ENCODE measurements at places on chromosomes 3 and 15.
A peak's percentile ranks its signal among the peaks of the same experiment; 100 is the strongest.

DNA sequence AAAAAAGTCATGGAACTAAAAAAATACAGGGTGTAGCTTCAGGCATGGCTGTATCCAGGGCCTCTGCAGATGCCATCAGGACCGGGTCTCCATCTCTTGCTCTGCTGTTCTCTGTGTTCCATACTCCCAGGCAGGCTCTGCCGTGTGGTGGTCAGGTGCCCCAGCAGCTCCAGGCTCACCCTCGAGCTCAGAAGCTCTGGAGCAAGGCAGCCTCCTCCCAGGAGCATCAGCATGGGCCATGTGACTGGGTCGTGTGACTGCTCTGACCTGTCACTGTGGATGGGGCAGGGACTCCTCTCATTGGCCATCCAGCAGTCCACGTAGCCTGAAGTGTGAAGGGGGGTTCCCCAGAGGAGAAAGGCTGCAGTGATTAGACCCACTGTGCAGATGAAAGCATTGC, 8.5 kb downstream of the FBLN2 start:
- DNase-seq, result no peak

DNA sequence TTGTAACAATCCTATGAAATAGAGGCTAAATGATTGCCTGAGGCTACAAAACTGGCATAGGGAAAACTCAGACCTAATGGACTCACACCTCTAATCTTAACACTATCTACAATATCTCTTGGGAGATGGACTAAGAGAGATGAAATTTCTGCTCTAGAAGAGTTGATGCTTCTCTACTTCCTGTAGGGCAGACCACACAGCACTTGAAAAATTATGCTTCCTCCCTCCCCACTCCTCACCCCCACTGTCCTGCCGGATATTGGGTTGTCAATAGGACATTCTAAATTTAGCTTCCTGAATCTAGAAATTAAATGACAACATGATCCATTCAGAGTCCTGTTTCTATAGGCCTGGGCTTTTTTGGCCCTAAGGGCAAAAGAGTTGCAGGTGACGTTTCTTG, 295.6 kb downstream of the GAP43 start:
- no peak for DNase-seq

GRCh38 chr3:39267631-39268548, 11.9 kb downstream of the CX3CR1 start:
- DNase-seq, result no peak

GRCh38 chr3:38454178-38454883, 641 bp downstream of the ACVR2B start:
- DNase-seq, result no peak

DNA sequence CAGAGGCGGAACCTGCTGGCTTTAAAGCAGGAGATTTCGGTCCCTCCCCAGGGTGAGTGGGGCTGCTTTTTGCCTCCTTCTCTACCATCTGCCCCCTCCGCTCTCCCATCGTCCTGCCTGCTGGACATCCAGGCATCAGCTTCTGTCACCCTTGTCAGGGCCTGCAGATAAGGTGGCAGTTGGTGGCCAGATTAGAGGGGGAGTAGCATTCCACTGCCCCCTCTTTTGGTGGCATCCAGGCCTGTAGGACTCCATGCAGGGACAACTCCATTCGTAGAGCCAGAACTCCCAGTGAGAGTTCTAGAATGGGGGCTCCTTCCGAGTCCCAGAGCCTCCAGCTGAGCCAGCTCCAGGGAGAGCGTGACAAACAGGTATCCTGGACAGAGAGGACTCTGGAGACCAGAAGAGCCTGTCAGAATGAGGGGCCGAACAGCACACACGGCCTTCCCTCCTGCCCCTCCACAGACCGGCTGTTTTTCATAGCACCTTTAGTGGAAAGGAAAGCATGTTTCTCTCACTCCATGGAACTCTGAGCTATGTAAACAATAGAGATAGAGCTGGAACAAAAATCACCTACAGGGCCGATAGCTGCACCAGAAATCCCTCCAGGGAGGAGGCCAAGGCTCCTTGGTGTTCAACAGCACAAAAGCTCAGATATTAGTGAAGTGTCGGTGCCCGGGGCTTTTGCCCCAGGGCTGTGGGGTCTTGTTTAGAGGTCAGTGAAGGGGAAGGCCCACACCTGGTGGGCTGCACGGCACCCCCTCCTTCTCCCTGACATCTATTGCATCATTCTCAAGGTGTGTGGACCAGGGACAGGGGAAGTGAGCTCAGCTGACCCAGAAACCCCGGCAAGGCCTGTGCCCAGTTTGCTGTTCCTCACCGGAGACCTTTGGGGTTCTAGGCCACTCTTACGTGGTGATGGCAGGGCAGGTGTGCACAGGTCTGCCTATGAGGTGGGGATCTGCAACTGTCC, 34.2 kb downstream of the MAGEF1 start:
- no peak for DNase-seq

GRCh38 chr3:69205385-69205784, 83.0 kb upstream of the LMOD3 start:
- DNase-seq, result no peak

DNA sequence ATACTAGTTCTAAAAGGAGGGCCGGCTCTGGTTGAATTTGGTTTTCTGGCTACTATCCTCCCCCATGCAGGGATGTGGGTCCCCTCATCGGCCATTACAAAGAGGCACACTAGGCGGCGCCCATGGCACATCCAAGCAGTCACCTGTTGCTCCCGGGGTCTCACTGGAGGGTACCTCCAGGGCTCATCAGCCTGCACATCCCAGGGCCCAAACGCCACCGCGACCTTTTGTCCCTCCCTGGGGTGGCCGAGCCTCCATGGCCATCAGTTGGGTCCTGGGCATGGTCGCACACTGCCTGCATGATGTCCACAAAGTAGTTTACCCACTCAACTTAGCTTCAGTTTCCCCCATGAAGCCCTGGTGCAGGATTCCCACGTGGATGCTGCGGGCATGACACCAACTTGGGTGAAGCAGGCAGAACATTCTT, 28.3 kb downstream of the IDH3A start:
- DNase-seq, result peak; percentile 28

GRCh38 chr3:59212128-59212779, 162.4 kb upstream of the CFAP20DC start:
- DNase-seq, result peak; percentile 30

- DNase-seq, result no peak
Measured at GRCh38 chr3:121835465-121835801, 424 bp downstream of the EAF2 start.

GRCh38 chr3:19738846-19739245, 195.2 kb downstream of the EFHB start:
- DNase-seq, result no peak

GRCh38 chr15:29596266-29596665, 226.0 kb downstream of the TJP1 start:
- DNase-seq, result no peak

DNA sequence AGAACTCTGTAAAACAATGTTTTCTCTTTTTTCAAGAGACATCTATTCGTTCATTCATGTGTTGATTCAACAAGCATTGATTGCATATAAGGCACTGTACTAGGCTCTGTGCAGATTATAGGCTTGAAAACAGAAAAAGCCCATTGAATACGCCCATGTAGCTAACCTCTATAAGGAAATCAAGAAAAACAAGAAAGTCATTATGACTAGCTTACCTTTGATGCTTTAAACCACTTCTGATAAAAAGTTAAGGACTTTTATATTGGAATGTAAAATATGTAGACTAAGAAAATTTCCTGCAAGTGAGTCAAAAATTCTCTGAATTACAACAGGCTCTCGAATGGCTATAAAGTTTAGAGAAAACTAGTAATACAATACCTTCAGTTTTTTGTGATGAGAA, 92.5 kb downstream of the BDH1 start:
- DNase-seq, result no peak

- no peak for DNase-seq
Measured at GRCh38 chr15:99477791-99478471, 87.9 kb upstream of the MEF2A start.

- no peak for DNase-seq
Measured at GRCh38 chr3:72144773-72145505, 360.0 kb upstream of the PROK2 start.

DNA sequence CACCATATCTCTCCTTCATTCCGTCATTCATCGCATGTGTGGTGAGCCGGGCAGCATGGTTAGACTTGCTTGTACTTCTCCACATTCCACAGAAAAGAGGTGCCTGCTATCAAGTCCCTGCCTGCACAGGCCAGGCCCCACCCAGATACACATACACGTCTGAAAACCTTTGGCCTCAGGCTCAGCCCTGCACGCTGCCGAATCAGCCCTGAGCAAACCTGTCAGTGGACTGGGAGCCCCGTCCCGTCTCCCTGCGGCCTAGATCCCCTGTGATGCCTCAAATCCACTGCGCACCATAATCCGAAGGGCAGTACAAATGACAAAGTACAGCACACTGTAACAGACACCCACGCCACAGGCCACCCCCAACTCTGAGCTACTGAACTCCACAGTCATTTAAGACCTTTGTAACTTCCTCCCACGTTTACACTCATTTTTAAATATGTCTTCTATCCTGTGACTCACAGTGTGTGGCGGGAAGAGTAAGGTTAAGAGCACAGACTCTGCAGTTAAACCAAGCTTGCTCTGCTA, 67.1 kb downstream of the MB21D2 start:
- DNase-seq, result no peak

DNA sequence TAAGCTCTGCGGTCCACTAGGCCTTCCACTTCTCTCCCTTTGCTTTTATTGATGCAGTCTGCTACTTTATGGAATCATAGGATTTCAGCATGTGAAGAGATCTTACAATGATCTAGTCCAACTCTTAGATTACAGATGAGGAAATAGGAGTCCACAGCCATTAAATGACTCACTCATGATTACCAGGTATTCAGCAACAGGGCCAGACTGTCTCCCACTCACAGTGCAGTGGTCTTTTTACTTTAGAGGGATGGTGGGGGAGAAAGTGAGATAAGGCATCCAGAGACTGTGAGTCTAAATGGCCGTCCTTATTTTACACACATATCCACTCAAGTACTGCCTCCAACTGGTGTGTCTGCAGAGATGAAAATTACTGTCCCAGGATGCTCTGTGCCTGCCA, 88.5 kb upstream of the SKOR1 start:
- no peak for DNase-seq

DNA sequence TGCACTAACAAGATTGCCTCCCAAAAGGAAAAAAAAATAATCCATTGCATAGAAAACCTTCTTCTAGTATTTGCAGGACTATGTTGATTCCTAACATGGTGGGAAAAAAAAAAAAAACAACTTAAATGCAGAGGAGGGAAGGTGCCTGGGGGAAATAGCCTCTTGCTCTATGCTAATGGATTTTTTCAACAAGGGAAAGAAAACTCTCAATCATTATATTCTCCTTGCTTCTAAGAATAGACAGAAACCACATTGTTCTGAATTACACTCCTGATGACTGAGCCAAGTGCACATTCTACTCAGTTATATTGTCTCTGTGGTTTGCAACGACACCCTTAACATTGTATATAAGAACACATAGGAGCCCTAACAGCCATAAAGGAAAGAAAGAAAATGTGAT, 760.2 kb downstream of the NAALADL2 start:
- DNase-seq, result no peak

- no peak for DNase-seq
Measured at GRCh38 chr3:17054301-17054981, 169.7 kb downstream of the PLCL2 start.

DNA sequence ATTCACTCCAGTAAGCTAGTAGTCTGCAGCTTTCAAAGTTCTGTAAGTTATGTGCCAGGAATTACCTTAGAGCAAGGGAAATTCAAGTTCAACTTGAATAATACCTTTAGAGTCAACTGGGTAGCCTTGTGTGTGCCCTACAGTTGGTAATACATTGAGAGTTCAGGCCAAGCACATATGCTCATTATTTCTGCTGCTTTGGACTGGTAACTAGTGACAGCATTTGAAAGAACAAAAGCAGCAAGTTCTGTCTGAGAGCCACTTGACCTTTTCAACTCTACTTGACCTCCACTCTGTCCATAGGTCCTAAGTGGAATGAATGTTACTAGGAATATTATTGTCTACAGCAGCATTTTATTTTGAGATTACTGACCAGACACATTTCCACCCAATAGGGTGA, 723.5 kb downstream of the NLGN1 start:
- no peak for DNase-seq

DNA sequence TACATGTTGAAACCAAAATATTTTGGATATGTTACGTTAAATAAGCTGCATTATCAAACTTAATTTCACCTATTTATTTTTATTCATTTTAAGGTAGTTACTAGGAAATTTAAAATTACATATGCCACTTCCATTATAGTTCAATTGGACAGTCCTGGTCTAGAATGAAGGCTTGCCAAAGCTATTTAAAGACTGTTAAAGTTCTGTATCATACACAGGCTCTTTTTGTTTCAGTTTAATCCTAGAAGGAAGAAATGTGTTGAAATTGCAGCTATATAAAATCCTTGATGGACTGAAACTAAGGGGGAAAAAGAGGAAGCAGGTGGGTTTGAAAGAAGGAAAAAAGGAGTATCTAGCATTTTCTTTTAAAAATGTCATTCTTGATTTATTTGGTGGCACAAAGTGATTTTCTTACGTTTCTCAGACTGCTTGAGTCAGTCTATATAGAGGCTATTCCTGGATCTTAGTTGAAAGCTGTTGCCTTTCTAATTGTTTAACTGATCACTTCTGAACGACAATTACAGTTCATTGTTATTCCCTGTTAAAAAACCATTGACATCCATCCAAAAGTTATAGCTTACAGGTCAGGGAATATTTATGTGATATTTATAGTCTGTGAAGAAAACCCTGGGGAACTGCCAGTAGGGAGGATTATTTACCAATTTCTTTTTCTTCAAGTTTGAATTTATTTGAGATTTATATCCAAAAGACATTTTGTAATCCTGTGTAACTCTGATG, 195.0 kb downstream of the RORA start:
- no peak for DNase-seq

- no peak for DNase-seq
Measured at GRCh38 chr3:14859880-14860279, 41.1 kb downstream of the FGD5 start.

- DNase-seq, result peak; percentile 53
Measured at GRCh38 chr3:66039590-66039887, 821 bp upstream of the MAGI1 start.

All from dermis microvascular lymphatic vessel endothelial cell (primary cell).